M059J (cell line): ENCODE measurements at places on chromosomes 7 and 10.

GRCh38 chr10:26944261-26944882 lies 83.6 kb upstream of the ABI1 start:
- no peak for DNase-seq

DNA sequence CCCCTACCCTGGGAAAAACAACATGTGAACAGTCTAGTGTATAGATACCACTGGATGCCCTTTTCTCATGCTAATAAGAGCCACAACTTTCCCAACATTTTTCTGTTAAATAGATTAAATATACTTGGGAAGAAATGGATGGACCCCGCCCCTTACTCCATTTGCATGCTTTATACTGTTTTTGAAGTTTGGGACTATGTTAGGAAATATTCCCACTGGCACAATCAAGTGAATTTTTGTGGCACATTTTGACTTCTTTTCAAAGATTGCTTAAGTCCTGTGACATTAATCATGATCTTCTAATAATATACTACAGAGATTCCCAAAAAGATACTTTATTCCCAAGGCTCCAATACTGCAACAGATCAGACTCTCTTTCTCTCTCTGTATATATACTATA lies 216.6 kb downstream of the TWIST1 start:
- DNase-seq, result no peak

GRCh38 chr10:113019692-113020474 lies 69.8 kb downstream of the TCF7L2 start:
- DNase-seq, result no peak

GRCh38 chr7:120792861-120793130 lies 65.1 kb downstream of the TSPAN12 start:
- no peak for DNase-seq

- no peak for DNase-seq
These were observed 128.5 kb downstream of the BTAF1 start for GRCh38 chr10:92052088-92052487.
